ENCODE measurements at places on chromosomes 5 and 9. TPM values are rescaled to one million over a fixed set of nuclear protein-coding genes. Genes with fewer than 3 reads are reported as not detected.

- no peak for DNase-seq
Observed at GRCh38 chr9:91658513-91659105, 235.0 kb upstream of the NFIL3 start.

- DNase-seq, result no peak
Observed at GRCh38 chr9:129598089-129598596, 22.8 kb downstream of the C9orf50 start.

- DNase-seq, result peak; percentile 87
Observed at GRCh38 chr9:134592018-134592818, 49.4 kb upstream of the COL5A1 start.

DNA sequence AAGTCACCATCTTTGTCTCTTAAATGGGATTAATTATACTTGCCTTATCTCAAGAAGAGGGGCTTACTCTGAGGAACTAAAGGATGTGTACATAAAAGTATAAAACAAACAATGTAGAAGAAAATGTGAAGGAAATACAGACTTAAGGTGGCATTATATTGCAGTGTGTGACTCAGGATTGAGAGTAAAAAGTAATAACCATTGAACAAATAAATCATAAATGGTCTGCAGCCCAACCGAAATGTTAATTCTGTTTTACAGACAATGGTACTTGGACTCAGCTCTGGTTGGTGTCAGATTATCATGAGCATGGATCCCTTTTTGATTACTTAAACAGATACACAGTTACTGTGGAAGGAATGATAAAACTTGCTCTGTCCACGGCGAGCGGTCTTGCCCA is 37.4 kb downstream of the TGFBR1 start:
- no peak for DNase-seq

GRCh38 chr5:32859211-32859641 is 148.1 kb downstream of the NPR3 start:
- DNase-seq, result no peak

DNA sequence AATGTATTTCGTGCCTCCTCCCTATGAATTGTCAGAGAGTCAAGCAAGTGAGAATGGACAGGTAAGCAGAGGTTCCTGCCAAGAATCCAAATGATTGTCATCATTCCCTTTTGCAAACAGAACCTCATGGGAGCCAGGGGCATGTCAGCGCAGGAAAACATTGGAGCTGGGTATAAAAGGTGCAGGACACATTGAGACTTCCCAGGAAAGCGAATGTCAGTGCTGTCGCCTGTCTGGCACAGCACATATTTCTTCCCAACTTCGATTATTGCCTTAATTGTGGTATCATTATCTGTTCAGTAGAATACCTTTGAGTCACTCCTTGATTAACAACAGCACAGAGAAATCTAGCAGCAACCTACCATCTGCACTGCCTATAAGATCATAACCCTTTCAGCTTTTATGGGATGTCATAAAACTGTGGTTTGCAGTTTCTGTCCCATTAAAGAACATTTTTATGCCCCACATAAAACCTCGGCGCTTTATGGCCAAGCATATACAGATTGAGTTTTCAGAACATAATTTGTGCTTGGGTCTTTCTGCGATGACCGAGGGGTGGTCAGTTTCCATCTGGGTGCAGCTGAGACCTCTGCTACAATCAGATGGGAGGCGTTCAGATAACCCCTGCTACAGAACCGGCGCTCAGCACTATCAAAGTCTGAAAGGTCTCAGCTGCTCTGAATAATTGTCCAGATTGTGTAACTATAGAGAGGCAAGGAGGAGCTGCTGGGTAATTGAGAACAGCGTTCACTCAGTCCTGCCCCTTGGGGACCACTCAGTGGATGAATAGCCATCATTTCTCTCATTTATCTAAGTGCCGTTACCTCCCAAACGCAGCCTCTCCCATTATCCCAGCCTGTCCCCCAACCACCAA is 30.9 kb upstream of the WWC1 start:
- DNase-seq, result no peak

DNA sequence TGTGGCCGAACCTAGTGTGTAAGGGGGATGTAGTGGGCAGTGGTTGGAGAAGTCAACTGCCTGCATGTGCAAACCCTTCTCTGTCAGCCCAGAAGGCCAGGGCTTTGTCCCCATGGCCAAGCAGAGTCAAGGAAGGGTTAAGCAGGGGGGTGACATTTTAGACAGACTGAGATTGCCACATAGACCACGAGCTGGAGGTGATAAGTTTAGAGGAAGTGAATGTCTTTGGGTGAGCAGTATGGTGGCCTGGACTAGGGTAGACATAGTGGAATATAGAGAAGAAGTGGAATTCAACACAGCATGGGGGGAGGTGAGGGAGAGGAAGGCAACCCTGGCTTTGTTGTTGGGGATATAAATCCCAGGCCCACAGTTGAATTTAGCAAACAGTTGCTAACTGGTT is 38.7 kb upstream of the CDKN2AIPNL start:
- no peak for DNase-seq

- DNase-seq, result no peak
Observed at GRCh38 chr5:78467140-78467539, 106.7 kb downstream of the SCAMP1 start.

DNA sequence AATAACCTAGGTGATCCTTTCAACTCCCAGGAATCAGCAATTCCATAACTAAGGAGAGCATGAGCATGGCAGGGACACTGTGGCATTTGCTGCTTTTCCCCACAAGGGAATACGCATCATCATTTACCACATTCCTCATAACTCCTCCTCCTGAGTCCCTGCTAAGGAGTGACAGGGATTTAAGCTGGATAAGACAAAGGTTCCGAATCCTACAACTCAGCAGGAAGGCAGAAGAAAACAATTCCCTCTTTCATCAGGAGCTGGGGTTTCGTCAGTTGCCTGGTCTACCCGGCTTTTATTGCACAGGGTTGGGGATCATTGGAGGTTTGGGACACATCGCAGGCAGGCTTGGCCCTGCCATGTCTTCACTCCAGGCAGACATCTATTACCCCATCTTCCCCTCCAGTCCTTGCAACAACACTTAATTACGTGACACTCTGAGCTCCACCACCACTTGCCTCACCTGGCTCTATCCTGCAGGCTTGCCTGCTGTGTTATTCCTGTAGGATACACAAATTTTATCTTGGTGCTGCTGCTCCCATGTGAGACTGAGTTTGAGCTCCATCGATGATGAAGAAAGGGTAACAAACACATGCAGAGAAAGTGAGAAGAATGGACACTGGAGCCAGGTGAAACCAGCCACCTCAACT is 563.0 kb upstream of the KLF4 start:
- no peak for DNase-seq

DNA sequence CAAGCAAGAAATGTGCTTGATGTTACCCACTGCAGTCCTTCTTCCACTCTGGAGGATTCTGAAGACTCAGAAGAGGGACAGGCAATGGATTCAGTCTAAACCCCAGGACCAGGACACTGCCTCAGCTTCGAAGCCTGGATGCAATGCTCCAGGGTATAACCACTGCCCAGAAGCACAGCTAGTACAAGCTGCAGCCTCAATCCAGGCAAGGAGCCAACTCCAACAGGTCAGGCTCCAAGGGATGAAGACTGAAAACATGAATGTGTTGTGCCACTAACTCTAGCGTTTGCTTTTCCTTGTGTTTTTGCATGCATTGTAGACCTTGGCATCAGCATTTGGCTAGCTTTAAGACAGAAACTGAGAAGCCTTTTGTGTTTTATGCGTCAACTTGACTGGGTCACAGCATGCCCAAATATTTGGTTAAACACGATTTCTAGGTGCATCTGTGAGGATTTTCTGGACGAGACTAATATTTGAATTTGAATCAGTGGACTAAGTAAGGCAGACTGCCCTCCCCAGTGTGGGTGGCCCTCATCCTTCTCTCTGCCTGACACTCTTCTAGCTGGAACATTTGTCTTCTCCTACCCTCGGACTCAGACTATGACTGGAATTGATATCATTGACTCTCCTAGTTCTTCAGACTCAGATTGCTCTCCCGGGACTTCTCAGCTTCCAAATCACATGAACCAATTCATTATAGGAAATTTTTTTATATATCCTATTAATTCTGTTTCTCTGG is 20.5 kb upstream of the GPX3 start:
- DNase-seq, result peak; percentile 78

- DNase-seq, result peak; percentile 50
Observed at GRCh38 chr9:133714606-133715294, 23.4 kb downstream of the SARDH start.

TPPP gene
- 2.0 TPM for polyA plus RNA-seq

NACC2 gene
- 14.0 TPM for polyA plus RNA-seq

SEMA6A gene
- polyA plus RNA-seq, result 1.5 TPM

KLHL3 gene
- 1.9 TPM for polyA plus RNA-seq

DDX31 gene
- polyA plus RNA-seq, result 12.4 TPM

COMMD10 gene
- polyA plus RNA-seq, result 8.4 TPM

UBTD2 gene
- polyA plus RNA-seq, result 5.3 TPM

CTXN3 gene
- 0.06 TPM for polyA plus RNA-seq

DDX46 gene
- 24.4 TPM for polyA plus RNA-seq

TBC1D9B gene
- polyA plus RNA-seq, result 30.1 TPM

All from psoas muscle (tissue), 8 donors.